ENCODE measurements at places on chromosomes 12 and 14.

DNA sequence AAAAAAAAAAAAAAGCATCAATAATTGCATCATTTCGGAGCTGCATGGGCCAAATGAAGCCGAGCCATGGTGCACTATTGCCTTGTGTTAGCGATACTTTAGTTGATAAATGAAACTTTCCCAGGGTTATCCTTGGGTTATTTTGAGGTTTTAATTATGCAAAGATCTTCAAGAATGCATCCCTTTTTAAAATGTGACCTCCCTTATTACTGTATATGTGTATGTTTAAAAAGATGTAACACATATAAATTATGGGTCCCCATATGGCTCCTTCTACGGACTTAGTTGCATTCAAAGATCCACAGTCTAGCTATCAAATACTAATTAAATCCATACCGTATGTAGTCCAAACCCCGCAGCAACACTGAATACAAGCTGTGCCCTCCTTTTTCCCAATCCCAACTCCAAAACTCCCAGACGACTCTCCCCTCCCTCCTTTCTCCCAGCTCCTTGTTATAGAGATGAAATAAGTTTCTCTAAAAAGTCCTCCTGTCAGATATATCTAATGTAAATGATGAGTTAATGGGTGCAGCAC is 129.3 kb upstream of the MAP1LC3B2 start:
- no peak for DNase-seq

- DNase-seq, result no peak
These were observed 55.0 kb downstream of the TMX1 start for GRCh38 chr14:51294951-51295525.

DNA sequence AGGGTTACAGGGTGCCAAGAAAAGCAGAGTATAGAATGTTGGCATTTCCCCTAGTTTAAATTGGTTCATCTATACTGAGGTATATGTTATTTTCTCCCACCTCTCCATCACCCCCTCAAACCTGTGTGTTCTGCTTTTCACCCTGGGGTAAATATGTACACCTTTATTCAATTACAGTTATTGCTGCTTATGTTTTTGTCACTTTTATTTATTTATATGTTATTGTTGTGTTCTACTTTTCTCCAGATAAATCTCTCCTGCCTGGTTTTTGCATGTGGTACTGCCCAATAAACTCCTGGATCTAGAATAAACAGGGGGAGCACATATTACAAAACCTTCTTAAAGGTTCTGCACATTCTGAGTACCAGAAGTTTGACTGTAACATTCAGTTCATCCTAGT is 122.1 kb upstream of the NPAS3 start:
- no peak for DNase-seq

- DNase-seq, result no peak
These were observed 43.5 kb downstream of the MNAT1 start for GRCh38 chr14:60777856-60778578.

DNA sequence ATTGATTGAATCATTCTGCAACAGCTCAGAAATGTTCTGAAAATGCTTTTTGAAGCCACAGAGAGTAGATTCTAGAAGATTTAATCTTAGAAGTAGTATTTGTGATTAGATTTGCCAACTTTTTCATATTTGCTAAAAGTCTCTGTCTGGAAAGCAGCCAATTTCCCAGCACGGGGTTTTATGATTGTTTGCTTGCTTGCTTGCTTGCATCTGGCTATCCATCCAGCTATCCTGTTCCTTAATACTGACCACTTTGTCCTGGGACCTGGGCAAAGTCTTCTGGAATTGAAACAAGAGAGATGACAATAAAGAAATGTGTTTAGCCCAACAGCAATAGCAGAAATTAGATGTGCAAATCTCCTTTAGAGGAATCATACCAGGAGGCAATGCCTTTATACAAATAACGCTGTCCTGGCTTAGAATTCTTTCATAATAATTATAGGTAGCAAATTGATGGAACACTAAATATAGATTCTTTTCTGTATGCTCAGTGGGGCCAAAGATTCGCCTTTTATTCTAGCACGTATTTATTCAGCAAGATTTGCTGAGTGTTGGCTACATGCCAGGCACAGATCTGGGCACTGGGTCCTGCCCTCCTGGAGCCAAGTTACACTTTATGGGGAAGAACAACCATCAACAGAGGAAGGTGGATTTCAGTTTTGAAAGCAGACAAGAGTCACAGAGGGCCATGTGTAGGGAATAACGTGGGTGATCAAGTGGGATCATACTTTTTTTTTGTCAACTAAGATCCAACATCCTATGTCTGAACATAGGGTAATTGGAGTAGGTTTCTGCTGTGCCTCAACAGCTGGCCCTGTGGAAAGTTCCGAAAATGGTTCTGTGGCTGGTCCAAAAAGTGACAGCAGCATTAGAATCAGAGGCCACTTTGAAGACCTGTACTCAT is 25.3 kb downstream of the MYBPC1 start:
- no peak for DNase-seq

DNA sequence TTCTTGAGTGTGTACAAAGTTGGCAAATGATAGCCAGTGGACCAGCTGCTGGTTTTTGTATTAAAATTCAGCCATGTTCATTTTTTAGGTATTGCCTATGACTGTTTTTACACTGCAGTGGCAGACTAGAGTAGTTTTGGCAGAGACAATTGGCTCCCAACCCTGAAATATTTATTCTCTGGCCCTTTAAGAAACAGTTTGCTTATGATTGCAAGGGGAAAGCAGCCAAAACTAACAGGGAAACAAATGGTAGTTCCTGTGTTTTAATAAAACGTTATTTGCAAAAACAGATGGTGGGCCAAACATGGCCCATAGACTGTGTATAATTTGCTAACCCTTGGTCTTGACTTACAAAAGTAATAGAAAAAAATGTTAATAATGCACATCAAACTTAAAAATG is 110.2 kb downstream of the ALX1 start:
- no peak for DNase-seq

- no peak for DNase-seq
These were observed 20.3 kb downstream of the PPM1H start for GRCh38 chr12:62914443-62915203.

DNA sequence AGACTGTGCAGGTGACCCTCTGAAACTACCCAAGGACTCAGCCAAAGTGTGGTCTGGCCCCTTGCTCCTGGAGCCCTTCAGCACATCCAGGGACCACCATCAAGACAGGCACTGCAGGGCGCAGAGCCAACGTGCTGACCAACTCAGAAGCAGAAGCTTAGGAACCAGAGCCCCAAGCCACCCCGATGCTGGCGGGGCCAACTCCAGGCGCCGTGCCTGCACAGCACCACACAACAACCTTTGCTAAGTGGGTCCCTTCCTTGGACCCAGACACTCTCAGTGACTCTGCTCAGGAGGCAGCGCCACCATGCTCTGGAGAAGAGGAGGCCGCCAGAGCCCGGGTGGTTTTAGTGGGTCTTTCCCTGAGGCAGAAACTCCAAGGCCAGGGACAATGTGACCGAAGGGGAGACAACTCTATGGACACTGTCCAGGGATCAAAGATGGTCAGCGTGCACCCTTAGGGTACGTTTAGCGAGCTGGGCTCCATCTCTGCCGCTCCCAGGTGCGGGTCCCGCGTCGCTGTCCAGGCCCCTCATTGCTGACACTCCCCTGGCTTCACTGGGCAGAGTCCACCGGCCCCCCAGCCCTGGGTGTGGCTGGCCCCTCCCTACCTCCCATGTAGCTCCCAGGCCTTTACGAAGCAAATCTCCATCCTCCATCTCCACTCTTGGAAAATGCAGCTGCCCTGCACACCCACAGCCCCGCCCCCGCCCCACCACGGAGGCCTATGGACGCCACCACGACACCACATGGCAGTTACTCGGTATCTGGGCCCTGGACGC is 16.1 kb downstream of the CHGA start:
- DNase-seq, result no peak

GRCh38 chr12:132493482-132494178 is 3.7 kb downstream of the FBRSL1 start:
- DNase-seq, result peak; percentile 80

GRCh38 chr12:19388131-19388549 is 51.2 kb upstream of the AEBP2 start:
- DNase-seq, result no peak

- DNase-seq, result no peak
These were observed 94.5 kb upstream of the CPM start for GRCh38 chr12:69027411-69027881.

GRCh38 chr14:77763978-77764377 is 3.0 kb upstream of the SNW1 start:
- no peak for DNase-seq

- peak; percentile 100 for DNase-seq
These were observed 4.5 kb downstream of the AJUBA start for GRCh38 chr14:22977684-22978486.

GRCh38 chr12:68896881-68897540 is 36.0 kb downstream of the CPM start:
- no peak for DNase-seq

- DNase-seq, result peak; percentile 13
These were observed 197.2 kb downstream of the CHST11 start for GRCh38 chr12:104653730-104654664.

DNA sequence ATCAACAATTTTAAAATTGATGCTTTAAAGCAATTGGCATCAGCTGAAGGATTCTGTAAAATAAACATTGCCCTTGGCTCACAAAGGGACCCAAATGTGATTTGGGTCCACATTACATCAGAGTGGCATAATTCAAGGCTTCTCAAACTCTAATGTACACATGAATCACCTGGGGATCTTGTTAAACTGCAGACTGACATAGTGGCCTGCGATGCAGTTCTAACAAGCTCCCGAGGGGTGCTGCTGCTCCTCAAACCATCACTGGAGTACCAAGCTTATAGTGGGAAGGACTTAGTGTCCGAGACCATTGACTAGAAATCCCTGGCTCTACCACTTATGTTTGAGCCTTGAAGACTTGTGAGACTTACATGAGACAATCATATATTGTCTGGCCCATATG is 31.8 kb upstream of the DNM1L start:
- DNase-seq, result no peak

- DNase-seq, result no peak
These were observed 14.4 kb downstream of the TTLL5 start for GRCh38 chr14:75675265-75675960.

DNA sequence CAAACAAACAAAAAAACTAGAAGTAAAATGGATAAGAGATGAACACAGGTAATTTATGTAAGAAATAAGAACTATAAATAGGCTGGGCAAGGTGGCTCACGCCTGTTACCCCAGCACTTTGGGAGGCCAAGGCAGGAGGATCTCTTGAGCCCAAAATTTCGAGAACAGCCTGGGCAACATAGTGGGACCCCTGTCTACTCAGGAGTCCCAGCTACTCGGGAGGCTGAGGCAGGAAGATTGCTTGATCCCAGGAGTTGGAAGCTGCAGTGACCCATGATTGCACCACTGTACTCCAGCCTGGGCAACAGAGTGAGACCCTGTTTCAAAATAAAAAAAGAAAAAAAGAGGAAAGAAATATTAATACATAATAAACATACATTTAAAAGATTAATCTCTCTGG is 22.7 kb upstream of the ABCD4 start:
- no peak for DNase-seq

DNA sequence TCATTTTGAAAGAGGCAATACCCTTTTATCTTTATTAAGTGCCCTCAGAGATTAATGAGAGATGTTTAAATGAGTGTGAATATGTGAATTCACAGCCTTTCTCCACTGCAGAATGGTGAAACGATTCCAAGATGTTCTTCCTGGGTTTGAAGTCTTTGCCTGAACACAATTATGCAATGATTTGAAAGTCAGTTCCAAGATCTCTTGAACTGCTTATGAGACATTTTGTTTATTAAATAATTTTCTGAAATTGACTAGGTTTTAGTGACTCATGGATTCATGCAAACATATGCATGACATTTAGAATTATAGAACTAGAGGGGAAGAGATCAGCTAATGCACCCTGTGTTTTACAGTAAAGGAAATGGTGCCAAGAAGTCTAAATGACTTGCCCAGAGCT is 118.1 kb upstream of the SLC38A2 start:
- DNase-seq, result no peak

DNA sequence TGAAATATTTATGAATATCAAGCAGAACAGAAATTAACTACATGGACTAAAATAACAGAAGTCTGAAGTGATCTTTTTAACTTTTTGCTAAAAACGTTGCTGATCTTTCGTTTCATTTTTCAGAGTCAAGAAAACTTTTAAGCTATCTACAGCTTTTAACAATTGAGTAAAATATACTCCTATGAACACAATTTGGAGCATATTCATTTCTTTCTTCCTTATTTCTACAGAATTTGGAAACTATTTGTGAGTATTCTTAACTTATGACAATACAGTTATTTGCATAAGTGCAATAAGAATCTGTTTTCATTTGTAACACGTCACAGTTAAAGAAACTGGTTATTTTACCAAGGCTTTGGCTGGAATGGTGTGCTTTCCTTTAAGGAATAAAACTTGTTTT is 21.0 kb upstream of the B4GALNT1 start:
- DNase-seq, result no peak

GRCh38 chr14:55361190-55361589 is 50.4 kb downstream of the ATG14 start:
- no peak for DNase-seq

GRCh38 chr12:132386926-132387497 is 57.6 kb upstream of the GALNT9 start:
- DNase-seq, result no peak

GRCh38 chr12:123891011-123891410 is 81.6 kb downstream of the CCDC92 start:
- no peak for DNase-seq

GRCh38 chr12:44716711-44717110 is 159.4 kb downstream of the NELL2 start:
- no peak for DNase-seq
